Vagina (tissue), 2 donors: ENCODE measurements at places on chromosomes 6 and 20. TPM values are rescaled to one million over a fixed set of nuclear protein-coding genes. Genes with fewer than 3 reads are reported as not detected.

EYA4 gene
- 18.7 TPM for total RNA-seq

LAMA2 gene
- 91.1 TPM for total RNA-seq

DNA sequence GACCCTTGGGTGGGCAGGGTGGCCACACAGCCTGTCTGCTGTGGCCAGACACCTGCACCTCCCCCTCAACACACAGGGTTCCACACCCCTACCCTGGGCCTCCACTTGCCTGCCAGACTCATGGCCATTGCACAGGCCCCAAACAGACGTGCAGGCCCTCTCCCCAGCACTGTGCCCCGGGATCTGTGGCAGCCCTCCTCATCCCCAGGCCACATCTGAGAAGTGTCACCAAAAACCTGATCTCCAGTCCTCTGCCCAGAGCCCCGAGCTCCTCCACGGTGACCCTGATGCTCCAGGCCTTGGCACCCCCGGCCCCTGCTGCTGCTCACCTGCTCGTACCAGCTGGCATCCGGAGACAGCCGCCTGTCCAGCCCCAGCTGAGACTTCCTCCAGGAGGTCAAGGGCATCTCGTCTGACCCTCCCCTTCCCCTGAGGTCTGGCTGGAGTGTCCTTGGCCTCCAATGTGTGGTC, 160.1 kb downstream of the DLL1 start:
- DNase-seq, result no peak

DNA sequence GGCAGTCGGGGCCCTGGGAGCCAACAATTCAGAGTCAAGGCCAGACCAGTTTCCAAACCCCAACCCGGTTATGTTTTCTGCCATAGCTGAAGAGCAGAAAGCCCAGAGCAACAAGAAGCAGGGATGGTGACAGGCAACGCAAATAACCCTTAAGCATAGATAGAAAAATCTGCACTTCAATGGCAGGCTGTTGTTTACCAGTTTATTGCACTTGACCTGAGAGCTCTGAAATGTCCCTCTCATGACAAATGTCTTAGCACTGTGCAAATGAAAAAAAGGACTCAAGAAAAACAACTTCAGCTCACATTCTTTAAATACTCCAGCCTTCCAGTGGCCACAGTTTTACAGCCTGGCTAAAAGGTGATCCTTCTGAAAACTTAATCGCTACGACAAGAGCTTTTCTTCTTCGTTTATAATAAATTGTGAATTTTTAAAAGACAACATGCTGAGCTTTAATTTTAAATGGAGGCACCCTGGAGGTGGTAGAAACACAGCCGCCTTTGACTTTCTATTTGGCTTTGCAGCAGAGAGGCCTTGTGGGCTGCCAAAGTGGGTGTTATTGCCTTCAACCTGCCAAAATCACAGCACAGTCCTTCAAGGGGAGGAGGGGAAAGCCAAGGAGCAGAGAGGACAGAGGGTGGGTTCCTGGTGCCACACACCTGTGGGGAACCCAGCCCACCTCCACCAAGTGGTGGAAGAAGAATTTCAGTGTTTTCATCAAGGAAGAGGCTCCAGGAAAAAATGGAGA, 289.5 kb upstream of the CDYL start:
- no peak for DNase-seq

DNA sequence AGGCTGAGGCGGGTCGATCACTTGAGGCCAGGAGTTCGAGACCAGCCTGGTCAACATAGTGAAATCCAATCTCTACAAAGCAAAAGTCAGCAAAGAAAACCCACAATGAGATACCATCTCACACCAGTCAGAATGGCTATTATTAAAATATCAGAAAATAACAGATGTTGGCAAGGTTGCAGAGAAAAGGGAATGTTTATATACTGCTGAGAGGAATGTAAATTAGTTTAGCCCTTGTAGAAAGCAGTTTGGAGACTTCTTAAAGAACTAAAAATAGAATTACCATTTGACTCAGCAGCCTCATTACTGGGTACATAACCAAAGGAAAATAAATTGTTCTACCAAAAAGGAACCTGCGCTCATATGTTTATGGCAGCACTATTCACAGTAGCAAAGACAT, 16.7 kb upstream of the GCM1 start:
- DNase-seq, result no peak

GRCh38 chr6:44960898-44961297, 367.2 kb upstream of the RUNX2 start:
- DNase-seq, result no peak

DNA sequence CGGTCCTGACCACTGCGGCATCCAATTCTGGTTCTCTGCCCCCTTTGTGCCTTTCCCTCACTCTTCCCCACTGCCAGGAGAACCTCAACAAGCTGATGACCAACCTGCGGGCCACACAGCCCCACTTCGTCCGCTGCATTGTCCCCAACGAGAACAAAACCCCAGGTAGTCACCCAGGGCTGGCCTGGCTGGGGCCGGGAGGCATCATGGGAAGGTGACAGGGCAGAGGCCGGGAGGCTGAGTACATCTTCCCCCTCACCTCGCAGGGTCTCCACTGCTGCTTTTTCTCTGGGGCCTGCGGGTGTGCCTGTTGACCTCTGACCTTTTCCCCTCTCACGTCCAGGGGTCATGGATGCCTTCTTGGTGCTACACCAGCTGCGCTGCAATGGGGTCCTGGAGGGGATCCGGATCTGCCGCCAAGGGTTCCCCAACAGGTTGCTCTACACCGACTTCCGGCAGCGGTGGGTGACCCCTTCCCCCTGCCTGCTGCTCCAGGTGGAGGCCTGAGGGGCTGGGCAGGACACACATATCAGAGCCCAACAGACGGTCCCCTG, 35.1 kb downstream of the MYH7B start:
- no peak for DNase-seq
